ENCODE measurements at places on chromosomes 2 and 18.
A peak's percentile ranks its signal among the peaks of the same experiment; 100 is the strongest.

- DNase-seq = no peak
Measured at GRCh38 chr2:223949241-223949840, 4.2 kb upstream of the WDFY1 start.

GRCh38 chr2:235471186-235471747, 22.6 kb upstream of the AGAP1 start:
- no peak for DNase-seq

DNA sequence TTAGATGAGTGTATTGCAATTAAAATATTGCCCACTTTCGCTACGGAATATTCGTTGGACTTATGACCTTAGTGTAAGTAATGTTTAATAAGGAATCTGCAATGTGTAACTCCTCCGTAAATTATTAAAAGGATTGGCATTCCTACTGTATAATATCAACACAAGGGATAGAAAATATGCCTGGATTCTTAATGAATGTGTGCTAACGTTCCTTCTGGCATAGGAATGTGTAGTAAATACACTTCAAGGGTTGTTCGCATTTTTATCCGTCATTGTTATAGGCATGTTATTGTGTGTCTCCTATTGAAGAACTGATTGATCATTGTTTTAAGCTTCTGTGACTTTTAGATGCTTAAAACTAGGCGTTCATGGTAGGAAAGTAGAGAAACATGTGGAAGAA, 134.5 kb downstream of the NEDD4L start:
- no peak for DNase-seq

- DNase-seq = no peak
Measured at GRCh38 chr2:156511122-156511521, 74.9 kb downstream of the GPD2 start.

- no peak for DNase-seq
Measured at GRCh38 chr2:240628507-240628807, 3.2 kb downstream of the GPR35 start.

GRCh38 chr18:65464361-65464760, 286.5 kb upstream of the CDH7 start:
- no peak for DNase-seq

DNA sequence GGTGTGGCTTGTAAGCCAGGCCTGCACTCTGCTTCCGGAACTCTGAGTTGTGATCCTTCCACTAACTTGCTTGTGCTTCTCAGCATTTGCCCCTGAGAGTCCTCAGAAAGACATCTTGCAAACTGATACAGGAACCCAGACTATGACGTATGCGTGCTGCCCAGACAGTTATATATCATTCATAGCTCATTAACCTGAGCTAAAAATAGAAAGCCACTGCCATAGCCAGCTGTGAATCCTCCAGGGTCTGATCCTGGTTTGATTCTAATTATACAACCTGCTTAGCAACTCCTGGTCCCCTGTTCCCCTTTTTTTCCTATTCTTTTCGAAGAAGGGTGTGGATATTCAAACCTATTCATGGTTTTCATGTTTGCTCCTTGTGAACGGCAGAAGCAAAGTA, 63.7 kb downstream of the MARCHF4 start:
- DNase-seq = no peak

GRCh38 chr2:694174-694573, 17.0 kb upstream of the TMEM18 start:
- no peak for DNase-seq

DNA sequence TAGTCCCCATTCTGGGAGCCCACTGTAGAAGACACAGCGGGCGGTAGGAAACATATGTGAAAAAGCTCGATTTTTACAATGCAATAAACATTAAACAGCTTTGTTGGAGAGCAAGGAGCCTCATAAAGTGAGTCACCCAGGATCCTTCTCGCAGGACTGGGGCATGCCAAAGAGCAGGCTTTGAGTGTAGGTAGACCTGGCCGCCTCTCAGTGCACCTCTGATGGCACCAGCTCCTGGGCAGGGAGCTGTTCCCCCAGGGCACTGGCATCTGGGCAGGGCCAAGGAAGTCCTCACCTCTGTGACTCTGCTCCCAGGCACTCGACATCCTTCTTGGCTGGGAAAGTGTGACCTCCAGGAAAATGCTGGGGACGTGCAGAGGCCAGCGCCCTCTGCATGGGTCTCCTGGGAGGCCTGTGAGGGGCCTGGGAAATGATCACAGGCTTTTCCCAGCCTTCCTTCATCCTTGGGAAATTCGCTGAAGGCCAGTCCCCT, 94.2 kb downstream of the POLR1A start:
- no peak for DNase-seq

GRCh38 chr2:73006969-73007710, 64.4 kb downstream of the SFXN5 start:
- no peak for DNase-seq

DNA sequence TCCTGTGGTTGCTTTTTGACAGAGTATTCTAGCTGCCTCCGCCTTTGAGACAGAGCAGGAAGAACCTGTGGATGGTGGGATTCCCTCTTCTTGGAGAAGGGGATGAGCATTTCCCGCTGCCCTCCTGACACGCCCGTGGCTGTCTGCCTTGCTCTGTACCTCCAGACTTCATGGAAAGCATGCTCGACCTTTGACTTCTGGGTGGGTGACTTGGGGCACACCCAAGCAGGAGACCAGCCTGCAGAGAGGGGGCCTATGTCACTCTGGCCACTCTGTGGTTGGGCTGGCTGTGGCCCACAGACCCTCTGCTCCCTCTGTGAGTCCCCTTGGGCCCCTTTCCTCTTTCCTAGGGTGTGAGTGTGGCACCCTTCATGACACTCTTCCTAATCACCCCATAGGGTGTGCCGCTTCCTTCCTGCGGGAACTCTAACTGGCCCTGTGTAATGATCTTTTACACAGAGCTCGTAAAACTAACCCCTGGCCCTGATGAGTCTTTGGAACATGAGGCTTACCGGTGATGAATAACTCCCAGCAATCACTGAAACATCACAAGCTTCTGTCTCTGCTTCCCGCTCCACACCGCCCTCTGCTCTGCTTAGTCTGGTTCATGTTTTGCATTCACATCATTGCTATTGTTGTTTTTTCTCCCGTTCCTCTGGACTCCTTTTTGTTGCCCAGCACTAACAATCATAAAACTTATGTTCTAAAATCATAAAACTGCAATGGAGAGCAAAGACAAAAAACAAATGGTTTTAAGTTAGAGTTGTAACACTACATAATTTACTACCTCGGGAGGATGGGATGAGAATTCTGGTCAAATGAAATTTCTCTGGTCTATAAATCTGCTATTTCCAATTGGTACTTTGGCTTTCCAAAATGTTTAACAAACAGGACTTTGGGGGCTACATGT, 101.1 kb downstream of the SH3YL1 start:
- no peak for DNase-seq

- DNase-seq = no peak
Measured at GRCh38 chr18:69664399-69664798, 263.7 kb downstream of the DOK6 start.

- DNase-seq = no peak
Measured at GRCh38 chr2:218223046-218223445, 6.1 kb downstream of the ARPC2 start.

DNA sequence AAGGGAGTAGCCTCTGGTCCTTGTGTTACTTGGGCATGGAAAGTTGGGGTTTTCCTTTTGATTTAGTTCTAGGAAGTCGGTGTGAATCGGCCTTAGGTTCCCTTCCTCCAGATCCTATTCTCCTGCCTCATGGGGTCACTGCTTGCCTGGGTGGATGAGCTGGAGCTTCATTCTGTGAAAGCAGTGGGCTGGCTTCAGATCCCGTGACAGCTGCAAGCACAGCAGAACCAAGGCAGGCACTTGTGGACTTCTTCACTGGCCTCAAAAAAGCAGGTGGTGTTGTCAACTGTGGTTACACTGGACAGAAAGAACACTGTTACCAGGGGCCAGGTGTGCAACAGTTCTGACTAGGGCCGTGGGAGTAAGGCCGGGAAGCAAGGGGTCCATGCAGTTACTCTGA, 243.4 kb downstream of the LDLRAD4 start:
- no peak for DNase-seq

- no peak for DNase-seq
Measured at GRCh38 chr2:228268756-228269155, 87.3 kb upstream of the SPHKAP start.

GRCh38 chr2:232543491-232543890, 4.0 kb downstream of the CHRNG start:
- DNase-seq = no peak

- DNase-seq = peak; percentile 65
Measured at GRCh38 chr2:176637486-176638166, 368.4 kb downstream of the MTX2 start.

DNA sequence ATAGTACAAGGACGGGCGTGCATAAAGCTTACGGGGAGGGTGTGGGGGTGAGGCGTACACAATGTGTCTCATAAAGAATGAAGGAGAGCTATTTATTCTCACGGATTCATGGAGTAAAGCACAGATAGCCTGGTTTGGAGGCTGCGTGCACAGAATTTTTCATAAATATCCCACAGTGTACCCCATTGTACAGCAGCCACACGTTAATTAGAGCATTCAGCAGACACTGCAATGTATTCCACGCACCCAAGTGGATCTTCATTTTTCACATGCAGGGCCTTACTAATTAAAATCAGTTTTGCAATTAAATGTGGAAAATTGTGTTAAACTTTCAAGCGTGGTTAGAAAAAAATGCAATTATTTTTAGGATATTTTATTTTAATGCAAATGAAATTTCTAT, 227.7 kb upstream of the PXDN start:
- DNase-seq = no peak

DNA sequence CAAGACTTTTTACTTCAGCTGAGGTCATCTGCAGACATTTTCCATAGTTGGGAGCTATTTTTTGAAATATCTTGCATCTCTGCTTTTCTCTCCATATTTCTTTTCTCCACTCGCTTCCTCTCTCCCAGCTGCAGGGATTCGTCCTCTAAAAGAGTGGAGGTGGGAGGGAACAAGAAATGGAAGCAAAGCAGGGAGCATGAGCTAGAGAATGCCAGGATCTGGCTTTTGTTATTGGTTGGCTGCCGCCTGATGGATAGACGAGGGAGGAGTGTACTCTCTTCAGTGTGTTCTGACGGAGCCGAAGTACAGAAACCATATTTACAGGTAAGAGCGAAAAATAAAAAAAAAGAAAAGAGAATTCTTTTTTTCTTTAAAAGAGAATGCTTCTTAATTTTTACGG, at the start of gene CSRNP3:
Gene CSRNP3 (plus strand): TSS at position 282 of the 400 bp plus-strand sequence. CDS start 125,368 bp downstream, outside the sequence.
- DNase-seq = peak; percentile 25

GRCh38 chr2:5674026-5674340, 18.2 kb upstream of the SOX11 start:
- no peak for DNase-seq

DNA sequence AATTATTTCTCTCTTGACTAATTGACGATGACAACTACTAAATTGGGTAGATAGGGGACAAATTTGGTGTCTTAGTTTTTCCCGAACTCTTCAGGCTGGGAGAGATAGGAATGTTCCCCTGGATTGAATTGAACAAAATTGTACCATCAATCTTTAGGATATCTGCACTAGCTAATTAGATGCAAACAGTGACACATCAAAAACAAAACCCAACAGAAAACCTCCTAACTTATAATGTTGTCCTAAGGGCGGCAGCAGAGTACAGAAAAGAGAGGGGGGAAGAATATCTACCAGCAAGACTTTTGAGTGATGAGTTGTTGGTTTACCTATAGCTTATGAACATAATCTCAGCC, 342.9 kb downstream of the INSIG2 start:
- DNase-seq = no peak

GRCh38 chr2:46718784-46719183, 196.8 kb downstream of the MCFD2 start:
- no peak for DNase-seq

- DNase-seq = no peak
Measured at GRCh38 chr2:6027066-6027465, 334.9 kb downstream of the SOX11 start.

GRCh38 chr2:154565433-154565832, 133.1 kb upstream of the KCNJ3 start:
- no peak for DNase-seq

GRCh38 chr2:189527041-189527750, 53.4 kb downstream of the SLC40A1 start:
- no peak for DNase-seq

DNA sequence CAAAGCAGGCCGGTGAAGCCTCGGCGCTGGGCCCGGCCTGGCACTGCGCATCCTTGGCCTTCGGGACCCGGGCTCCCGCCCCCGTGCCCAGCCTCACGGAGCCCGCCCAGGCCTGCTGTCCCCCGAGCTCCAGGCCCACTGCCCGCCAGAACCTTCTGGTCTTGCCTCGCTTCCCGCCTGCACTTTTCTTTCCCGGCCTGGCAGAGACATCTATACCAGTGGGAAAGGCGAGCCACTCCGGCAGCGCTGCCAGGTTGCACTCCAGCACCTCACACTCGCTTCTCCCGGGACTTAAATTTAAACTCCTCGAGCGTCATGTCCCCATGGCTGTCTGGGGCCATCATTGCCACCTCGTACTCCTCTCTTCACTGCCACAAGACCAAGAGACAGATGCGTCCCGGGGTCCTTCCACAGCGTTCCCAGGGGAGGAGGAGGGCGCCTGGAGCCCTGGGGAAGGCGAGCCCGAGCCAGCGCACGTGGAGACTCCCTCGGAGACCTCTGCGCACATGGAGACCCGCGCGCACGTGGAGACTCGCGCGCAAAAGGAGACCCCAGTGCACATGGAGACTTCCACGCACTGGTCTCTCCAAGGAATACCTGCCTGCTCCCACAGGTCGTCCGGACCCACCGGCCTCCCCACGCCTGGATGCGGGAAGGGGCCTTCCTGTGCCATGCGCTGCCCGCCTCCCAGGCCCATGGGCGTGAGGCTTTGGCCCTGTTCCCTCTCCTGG, 253.1 kb upstream of the SALL3 start:
- DNase-seq = no peak

DNA sequence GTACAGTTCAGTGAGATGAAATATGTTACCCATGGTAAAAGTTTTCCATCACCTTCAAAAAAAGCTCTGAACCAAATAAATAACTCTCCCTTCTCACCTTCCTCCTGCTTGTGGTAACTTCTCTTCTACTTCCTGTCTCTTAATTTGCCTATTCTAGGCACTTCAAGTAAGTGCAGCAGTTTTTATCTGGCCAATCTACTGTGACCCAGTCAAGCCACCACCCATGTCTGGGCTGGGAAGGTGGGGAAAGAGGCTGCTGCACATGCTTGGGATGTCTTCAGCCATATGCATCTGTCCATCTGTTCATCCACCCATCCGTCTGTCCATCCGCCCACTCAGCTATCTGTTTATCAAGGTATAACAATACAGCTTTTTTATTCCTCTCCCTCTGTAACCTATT, 31.6 kb downstream of the ZNF532 start:
- no peak for DNase-seq

- DNase-seq = no peak
Measured at GRCh38 chr2:31287654-31288053, 53.7 kb downstream of the EHD3 start.

DNA sequence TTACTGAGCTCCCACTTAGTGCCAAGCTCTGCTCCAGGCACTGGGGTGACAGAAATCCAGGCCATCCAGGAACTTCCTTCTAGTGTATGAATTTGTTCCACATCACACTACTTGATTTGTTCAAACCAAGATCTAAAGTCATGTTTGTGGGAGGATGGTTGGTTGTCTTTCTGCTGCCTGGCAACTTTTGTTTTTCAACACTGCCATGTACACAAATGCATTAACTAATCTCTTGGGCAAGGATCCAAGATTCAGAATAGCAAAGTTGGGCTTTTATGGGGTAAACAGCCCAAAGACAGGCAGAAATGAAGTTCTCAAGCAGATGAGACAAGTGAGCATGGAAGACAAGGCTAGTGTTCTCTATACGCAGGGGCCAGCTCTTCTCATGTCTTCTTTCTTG, 53.4 kb upstream of the PROKR1 start:
- no peak for DNase-seq

- no peak for DNase-seq
Measured at GRCh38 chr2:96685577-96686459, 43.3 kb downstream of the FER1L5 start.

Measured in H54 (cell line).